SW480 (cell line): ENCODE measurements at places on chromosomes 1 and 21.

GRCh38 chr1:246002725-246003441 lies 504.2 kb downstream of the SMYD3 start:
- DNase-seq, result peak; percentile 75

GRCh38 chr1:27481994-27482620 lies 7.9 kb downstream of the WASF2 start:
- DNase-seq, result no peak

DNA sequence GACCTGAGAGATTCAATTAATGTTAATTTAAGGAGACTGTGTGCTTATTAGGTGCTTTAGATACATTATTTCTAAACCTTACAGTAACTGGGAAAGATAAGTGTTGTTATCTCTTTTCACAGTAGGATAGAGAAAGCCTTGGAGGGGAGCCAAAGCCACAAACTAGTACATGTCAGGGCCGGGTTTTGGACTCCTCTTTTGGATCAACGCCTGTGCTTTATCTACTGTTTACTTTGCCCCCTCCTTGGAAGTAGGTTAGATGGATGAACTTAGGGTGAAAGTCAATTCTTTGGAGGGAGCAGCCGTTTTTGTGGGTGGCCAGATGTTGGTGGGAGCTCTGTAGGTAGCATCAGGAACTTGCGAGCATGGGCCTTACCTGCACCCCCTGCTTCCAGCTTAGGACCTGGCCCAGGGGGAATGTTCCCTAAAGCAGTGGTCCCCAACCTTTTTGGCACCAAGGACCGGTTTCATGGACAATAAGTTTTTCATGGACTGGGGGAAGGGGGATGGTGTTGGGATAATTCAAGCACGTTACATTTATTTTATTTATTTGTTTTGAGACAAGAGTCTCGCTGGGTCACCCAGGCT lies 1.7 kb downstream of the HHAT start:
- DNase-seq, result no peak

DNA sequence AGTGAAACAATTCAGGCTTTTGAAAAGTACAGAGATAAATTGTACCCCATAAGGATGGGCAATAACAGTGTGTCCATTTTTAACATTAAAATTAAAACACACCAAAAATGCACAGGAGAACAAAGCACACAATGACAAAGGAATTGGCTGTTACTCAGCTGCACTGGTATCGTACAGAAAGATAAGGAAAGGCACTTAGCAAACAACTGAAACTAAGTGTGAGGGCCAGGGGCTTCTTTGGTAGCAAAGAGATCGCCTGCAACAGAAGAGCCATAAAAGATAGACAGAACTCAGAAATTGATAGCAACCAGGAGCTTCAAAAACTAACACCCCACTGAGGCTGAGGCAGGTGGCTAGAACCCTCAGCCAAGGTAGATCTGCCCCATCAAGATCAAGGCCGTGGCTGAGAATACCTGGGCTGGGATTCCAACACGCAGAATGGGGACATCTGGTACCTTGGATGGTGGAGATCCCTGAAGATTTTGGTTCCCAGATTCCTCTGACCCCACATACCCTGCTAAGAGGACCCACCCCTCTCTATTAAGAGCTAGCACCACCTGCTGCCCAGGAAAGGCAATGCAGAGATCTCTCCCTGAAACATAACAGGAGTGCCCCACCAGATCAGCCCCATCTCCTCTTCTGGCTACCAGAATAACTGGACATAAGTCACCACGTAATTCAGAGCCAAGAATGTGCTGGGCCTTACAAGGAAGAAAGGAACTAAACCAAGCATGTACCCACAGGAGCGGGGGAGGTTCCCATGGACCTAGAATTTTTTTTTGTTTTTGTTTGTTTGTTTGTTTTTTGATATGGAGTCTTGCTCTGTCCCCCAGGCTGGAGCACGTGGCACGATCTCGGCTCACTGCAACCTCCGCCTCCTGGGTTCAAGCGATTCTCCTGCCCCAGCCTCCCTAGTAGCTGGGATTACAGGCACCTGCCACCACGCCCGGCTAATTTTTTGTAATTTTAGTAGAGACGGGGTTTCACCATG lies 16.2 kb downstream of the PLEKHO1 start:
- peak; percentile 28 for DNase-seq

DNA sequence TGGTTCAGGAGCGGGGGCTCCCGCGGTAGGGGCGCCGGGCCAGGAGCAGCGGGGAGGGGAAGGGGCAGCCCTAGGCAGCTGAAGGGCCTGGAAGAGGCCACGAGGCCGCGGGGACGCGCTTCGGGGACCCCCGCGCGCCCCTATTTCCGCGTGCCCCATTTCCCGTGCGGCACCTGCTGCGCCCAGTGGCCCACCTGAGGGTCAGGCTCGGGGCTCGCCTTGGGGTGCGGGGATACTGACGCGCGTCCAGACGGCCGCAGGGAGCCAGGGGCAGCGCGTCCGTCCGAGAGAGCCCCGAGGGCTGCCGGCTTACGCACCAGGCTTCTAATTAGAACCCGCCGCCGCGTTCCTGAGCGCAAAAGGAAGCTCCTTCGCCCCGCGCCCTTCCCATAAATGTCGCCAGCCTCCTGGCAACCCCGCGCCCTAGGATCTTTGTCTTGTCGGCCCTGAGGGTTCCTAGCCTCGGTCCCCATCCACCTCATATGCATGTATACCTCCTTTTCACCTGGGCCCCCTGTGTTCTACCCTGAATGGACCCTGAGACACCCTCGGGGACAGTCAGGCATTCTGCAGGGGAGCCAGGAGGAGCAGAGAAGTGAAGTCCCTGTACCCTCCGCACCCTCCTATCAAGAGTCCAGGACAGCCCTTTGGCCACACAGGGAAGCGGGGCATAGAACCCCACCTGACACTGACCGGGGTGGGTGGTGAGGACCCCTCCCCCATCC lies 1.8 kb downstream of the WNT3A start:
- DNase-seq, result no peak

- DNase-seq, result no peak
Measured at GRCh38 chr21:37744551-37744950, 171.7 kb downstream of the KCNJ6 start.

- DNase-seq, result no peak
Measured at GRCh38 chr1:32014948-32015273, 1.2 kb downstream of the KHDRBS1 start.
